ENCODE measurements at places on chromosomes 11 and 22.
A peak's percentile ranks its signal among the peaks of the same experiment; 100 is the strongest.

DNA sequence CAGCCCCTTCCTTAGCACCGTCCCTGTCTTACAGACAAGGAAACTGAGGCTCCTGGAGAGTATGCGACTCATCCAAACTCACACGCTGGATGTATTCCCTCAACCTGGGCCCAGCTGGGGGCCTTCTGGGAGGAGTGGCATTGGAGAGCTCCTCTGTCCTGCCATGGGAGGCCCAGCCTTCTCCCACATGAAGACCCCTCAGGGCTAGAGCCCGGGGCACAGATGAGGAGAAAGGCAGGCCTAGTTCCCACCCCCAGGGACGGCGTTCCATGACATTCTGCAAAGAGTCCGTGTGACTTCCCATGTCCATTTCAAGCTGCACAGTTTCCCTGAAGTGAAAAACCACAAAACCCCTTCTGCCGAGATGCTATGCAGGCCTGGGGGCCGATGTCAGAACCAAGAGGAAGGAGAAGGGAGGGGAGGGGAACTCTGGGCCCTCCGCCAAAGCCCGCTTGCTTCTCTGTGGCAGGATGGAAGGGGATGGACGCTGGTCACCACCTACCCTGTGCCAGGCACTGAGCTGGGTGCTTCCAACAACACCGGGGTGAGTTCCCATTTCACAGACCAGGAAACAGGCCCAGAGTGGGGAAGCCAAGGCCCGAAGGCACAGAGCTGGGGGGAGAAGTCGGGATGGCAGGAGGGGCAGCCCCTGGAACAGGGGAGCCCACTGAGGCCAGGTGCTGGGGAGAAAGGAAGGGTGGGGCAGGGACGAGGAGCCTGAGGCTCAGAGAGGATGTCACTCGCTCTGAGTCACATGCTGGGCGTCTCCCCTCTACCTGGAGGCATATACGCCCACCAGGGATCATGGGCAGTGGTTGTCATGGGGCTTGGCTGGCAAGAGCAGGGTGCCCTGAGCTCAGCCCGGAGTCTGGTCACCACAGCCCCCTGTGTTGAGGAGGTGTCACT, 15.7 kb downstream of the RAC2 start:
- no peak for DNase-seq

- peak; percentile 15 for DNase-seq
Measured at GRCh38 chr11:61254403-61255025, 13.5 kb downstream of the PGA5 start.

DNA sequence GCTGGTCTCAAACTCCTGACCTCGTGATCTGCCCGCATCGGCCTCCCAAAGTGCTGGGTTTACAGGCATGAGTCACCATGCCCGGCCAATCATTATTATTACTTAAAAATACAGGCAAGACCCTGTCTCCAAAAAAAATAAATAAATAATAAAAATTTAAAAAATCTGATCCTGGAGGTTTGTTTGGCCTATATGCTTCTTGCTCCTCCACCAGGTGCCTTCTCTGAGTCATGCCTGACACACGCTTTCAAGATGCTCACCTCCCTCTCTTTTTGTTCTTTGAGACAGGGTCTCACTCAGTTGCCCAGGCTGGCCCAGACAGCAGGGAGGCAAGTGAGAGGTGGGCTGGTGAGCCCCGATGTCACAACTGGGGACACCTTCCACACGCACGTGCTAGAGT, 13.5 kb downstream of the ZC3H7B start:
- DNase-seq, result no peak

GRCh38 chr11:44171518-44171917, 76.0 kb downstream of the EXT2 start:
- no peak for DNase-seq

- no peak for DNase-seq
Measured at GRCh38 chr11:94178331-94178730, 49.7 kb downstream of the PANX1 start.

DNA sequence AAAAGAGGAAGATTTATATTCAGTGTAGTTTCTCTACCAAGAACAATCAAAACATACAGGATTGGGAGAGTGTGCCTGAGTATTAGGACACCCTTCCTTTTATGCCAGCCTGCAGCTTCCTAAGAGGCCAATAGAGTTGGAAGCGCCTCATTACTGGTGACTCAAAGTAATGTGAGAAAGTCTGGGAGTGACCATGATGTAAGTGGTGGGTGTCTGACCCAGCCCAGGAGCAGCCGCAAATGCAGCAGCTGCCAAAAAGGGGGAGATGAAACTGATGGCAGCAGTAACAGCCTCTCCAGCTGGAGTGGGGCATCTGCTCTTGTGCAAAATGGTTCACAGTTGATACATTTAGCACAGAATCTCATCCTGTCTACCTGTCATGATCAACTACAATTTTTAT, 62.0 kb downstream of the ZNF280B start:
- DNase-seq, result no peak

DNA sequence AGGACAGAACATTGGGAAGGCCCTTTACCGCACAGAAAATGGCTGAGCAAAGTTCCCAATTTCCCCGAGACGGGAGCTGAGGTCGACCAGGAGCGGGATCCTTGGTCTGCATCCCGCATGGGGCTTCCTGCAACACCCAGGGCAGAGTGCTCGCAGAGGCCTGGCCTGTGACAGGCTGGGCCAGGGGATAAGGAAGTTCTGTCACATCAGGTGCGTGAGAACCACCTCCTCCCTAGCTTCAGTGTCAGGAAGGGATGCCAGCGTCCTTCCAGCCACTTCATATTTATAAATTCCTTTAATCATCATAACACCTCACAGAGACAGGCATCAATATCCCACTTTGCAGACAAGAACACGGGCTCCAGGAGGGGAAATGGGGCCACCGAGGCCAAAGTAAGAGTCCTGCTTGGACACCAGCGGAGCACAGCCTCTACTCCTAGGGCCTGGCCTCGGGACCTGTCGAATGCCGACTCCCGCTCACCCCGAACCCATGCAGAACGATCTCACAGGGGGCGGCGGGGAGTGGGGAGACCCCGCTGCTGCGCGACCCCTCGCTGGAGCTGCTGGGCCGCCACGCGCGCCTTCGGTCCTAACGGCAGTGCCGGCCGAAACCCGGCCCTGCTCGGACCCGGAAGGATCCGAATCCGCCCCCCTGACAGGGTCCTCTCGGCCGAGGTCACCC, 532 bp downstream of the BET1L start:
- DNase-seq, result no peak
